ENCODE measurements at places on chromosomes 13 and 19.

DNA sequence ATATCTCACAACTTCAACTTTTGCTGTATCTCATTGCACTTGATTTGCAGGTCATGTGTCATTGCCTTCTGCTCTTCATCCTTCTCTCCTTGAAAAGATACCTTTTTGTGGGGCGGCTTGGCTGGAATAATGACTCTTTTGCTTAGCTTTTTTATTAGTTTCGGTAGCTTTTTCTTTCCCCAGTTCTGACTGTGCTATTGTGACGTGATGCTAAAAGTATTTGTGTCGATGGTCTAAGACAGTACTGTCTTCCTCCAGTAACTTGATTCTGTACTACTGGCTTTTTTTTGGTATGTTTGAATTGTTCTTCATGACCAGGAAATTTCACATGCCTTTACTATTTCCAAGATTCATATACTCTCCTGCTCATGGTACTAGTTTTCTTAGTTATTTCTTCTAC, 63.1 kb downstream of the SLITRK1 start:
- no peak for DNase-seq

DNA sequence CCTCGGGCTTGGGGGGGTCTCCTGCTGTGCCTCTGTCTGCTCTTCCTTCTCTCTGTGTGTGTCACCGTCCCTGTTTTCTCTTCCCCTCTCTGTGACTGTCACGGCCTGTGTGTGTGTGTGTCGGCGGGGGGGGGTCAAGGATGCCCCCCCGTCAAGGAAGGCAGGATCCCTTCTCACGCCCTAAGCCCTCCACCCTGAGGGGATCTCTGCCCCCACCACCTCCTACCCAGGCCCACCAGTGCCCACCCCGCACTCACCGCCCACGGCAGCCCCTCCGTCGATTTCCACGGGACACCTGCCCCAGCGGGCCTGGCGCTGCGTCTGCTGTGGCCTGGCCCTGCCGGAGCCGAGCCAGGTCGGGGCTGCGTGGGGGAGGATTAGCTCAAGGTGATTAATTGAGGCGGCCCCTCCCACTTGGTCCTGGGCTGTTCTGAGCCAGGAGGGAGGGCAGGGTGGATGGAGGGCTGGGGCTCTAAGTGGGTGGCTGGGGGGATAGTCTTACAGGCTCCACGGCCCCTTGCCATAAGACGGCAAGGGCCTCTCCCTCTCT, at the start of gene RAX2:
RAX2 (minus strand) TSS at position 323 of the 550 bp plus-strand sequence. CDS start 486 bp downstream, outside the sequence.
- DNase-seq: no peak

GRCh38 chr13:75818179-75818967, 182.2 kb downstream of the LMO7 start:
- DNase-seq: no peak

DNA sequence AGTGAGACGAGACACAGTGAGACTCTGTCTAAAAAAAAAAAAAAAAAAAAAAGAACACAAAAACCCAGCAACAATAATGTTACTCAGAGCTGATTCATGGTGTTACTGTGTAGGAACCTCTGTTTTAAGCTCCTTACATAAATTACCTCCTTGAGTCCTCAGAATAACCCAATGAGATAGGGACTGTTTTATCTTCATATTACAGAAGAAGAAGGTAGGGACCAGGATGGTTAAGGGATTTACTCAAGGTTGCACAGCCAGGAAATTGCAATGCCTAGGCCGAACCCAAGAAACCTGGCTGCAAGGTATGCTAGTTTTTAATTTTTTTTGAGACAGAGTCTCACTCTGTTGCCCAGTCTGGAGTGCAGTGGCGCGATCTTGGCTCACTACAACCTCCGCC, 1.5 kb upstream of the DAND5 start:
- DNase-seq: no peak

- DNase-seq: no peak
Observed at GRCh38 chr13:100306030-100306429, 217.1 kb downstream of the PCCA start.

DNA sequence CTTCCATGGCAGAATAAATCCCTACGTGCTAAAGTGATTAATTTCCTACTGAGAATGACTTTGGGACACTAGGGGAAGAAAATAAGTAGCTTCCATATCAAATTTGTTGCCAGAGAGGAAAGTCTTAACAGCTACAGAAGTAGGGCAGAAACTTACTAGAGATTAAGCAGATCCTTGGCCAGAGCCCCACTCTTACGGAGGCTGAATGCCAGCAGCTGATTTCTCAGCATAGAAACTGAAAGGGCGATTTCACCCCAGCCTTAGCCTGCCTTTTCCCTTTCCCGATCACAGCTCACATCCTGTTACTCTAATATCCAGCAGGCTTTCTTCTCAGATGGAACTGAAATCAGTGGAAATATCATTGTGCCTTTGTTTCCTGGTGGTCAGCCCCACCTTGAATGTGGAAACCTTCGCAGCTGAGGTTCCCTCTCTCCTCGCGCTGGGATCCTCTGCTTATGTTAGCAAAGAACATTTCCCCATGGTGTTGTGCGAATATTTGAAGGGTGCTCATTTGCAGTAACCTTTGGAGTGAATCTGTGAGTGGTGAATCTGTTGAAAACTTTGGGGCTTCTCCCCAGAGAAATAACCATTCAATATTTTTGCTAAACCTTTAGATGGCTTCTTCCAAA, 8.4 kb downstream of the FAM124A start:
- peak; percentile 51 for DNase-seq

- no peak for DNase-seq
Observed at GRCh38 chr13:42478531-42479156, 95.3 kb upstream of the TNFSF11 start.

DNA sequence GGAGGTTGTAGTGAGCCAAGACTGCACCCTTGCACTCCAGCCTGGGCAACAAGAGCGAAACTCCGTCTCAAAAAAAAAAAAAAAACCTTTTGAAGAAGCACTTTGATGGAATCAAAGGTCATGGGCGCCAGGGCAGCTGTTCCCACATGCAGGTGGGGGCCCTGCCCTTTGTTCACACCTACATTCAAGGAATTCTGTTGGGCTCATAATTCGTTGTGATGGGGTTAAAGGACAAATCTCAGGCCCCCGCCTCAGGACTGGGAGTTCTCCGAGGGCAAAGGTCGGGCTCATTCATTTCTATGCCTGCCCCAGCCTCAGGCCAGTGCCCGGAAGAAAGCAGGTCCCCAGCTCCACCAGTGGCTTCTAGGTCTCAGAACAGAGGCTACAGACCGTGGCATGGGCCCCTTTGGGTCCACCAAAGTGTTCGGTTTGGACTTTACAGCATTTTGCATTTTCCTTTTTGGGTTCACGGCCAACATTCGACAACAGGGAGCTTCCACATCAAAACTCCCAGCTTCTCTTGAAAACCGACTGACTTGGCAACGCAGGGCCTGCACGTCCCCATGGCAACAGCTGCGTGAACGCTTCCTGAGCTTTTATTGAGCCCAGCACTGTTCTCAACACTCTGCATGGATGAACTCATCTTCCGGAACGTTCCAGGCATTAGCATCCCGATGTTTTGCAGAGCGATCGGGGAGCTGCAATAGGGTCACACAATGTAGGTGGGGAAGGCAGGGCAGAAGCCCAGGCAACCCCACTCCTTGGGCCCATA, 10.1 kb upstream of the GTF2F1 start:
- peak; percentile 65 for DNase-seq

DNA sequence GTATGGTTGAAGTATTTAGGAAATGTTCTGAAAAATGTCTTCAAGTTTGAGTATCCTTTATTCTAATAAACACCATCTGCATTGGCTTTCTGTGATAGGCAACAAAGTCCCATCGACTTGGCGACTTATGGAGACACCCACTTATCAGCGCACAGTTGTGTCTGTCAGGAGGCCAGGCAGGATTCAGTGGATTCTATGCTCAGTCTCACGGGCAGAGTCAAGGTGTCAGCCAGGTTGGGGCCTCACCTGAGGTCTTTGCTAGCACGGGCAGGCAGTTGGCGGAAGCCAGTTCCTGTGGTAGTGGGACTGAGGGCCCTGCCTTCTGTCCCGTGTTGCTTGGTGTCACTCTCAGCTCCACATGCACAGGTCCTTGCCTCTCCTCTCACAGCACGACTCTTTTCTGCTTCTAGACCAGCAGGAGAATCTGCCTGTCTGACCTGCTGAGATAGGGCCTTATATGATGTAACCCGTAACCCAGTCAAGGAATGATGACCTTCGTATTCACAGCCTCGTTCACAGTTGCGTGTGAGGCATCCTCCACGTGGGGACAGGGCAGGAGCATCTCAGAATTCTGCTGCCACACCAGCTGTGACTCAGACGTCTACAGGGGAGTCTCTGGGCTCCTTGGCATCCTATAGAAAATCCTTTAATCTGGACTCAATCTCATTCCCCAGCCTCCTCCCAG, 10.0 kb downstream of the CUL4A start:
- no peak for DNase-seq

GRCh38 chr13:114038211-114038613, 64.3 kb upstream of the C13orf46 start:
- DNase-seq: no peak

DNA sequence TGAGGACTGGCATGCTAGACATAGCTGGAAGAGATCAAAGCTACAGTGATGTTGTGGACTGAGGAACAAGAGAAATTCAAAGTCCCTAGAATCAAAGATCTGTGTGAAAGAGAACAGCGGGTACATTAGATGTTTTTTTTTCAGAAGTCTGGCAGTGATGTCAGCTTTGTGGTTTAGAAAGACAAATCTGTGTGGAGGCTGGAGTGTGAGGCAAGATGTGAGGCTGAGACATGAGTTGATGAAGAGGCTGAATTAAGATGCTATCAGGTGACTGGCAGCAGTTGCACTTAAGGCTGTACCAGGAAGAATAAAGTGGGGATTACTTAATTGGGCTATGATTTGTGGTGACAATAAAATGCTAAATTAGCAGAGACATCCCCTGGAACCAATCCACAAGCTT, 46.5 kb downstream of the DNAJC3 start:
- DNase-seq: no peak

DNA sequence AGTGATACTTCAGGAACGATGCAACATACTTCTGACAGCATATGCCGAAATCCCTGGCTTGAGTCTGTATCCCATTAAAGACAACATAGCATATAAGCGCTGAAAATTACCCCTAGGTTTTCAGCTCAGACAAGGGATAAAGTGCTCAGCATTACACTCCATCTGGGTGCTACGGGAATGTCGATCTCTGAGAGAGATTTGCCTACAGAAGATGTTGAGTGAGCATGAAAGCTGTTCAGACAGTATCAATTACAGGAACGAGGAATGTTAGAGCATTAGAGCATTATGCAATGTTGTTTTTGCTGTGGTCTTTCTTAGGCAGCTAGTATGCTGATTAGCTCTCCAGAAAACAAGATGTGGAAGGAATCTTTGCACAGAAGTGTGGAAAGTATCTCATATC, 484.5 kb downstream of the LIG4 start:
- no peak for DNase-seq

- peak; percentile 39 for DNase-seq
Observed at GRCh38 chr13:27171244-27171826, at the start of gene USP12. TSS of gene USP12 (minus strand) at chr13:27171811. CDS start at chr13:27171639, 172 bp downstream.

GRCh38 chr19:14156122-14156521, 19.7 kb upstream of the ASF1B start:
- DNase-seq: no peak

DNA sequence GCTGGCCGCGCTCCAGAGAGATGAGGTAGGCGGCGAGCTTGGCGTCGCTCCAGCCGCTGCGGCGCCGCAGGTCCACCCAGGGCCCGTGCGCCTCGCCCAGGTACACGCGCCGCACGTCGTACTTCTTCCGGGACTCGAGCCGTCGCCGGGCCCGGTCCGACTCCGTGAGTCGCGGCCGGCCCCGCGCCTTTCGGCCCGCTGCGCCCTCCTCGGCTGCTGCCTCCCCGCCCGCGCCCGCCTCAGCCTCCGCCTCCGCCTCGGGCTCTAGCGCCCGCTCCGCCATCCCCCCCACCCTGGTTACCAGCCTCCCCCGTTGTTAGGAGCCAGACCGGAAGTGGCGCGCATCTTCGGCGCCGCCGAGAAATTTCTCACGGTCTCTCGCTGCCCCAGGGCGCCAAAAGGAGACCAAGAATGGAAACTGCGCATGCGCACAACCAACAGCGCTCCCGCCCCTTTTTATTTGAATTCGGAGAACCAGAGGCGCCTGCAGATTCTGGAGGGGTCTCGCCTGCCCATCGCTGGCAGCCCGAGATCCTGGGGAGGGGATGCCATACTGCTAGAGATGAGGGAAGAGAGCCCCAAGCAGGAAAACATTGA, at the start of gene ZNF653:
ZNF653 (minus strand) TSS at position 336 of the 597 bp plus-strand sequence; CDS start at position 283, 53 bp downstream.
- DNase-seq: peak; percentile 87

DNA sequence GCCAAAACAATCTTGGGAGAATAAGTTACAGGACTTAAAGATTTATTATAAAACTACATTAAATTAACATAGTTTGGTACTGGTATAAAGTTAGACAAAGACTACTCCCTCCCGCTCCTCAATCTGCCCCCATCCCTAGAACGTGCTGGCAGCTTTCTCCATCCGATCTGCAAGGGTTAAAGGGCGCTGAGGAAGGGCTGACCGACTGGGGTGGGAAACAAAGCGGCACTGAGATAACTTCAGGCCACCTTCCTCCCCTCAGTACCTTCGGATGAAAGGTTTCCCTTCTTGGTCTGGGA, 790 bp upstream of the SUGT1 start:
- DNase-seq: no peak

DNA sequence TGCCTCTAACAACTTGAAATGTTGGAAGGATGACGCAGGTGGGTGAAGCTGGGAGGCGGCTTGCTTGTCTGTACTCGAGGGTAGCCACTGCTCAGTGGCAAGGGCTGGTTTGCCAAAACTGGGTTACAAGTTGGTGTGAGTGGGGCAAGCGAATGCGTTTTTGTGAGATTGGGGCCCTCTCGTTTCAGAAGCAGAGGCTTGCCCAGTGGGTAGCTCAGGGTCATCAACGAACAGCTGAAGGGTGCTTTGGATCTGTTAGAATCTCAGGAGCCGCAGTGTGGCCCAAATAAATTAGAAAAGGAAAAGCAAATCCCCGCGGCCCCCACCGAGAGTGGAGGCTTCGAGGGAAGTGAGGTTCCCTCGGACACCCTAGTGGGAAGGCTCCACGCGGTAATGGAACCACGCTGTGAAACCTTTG, 7.3 kb downstream of the ATP4B start:
- no peak for DNase-seq

DNA sequence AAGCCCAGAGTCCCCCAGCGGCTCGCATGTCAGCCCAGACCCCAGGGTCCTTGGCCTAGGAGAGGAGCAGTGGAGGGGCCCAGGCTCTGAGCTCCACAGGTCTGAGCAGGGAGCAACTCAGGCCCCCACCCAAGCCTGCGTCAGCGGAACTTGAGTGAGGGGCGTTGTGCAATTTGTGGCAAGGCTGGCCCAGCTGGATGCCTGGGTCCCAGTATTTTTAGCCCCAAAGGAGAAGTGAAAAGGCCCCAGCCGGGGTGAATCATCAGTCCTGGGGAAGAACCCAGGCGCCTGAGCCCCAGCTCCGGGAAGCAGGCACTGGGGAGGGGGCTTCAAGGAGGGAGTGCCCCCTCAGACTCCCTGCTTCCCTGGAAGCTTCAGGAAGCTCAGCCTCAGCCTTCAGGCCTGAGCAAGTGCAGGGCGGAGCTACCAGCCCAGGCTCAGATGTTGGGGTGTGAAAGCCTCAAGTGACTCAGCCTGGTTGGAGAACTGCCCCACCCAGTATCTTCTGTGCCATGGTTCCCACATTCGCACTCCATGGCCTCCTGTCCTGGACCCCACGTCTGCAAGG, 7.2 kb downstream of the MED29 start:
- no peak for DNase-seq
